ENCODE measurements at places on chromosomes 16 and 17.

- no peak for DNase-seq
These were observed 110.4 kb downstream of the MSI2 start for GRCh38 chr17:57366558-57367351.

DNA sequence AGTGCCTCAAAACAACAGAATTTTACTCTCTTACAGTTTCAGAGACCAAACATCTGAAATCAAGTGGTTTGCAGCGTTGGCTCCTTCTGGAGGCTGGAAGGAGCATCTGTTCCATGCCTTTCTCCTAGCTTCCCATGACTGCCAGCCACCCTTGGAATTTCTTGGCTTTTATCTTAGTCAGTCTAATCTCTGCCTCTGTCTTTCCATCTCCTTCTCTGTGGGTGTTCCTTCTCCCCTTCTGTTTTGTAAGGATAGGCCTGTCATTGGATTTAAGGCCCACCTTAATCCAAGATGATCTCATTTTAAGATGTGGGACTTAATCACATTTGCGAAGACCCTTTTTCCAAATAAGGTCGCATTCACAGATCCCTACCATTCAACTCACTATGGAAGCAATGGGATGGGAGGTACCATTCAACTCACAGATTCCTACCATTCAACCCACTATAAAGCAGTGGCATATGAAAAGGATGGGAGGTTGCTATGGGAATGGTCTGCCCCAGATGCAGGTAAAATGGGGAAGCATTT, 321.8 kb downstream of the WWOX start:
- DNase-seq: no peak

DNA sequence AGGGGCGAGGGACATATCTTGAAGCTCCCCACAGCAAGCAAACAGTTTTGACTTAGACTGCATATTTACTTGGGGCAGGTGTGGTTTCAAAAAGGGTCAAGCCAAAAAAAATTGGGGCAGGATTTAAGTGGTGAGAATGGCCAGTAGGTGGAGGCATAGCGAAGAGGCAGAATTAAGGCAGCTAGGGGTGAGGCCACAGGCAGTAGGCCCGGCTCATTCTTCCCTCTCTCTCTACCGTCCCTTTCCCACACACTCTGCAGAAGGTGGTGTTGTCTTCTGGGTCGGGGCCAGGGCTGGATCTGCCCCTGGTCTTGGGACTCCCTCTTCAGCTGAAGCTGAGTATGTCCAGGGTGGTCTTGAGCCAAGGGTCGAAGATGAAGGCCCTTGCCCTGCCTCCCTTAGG, 2.6 kb downstream of the SHBG start:
- DNase-seq: no peak

GRCh38 chr17:79108232-79108850, 33.7 kb downstream of the ENGASE start:
- no peak for DNase-seq

- no peak for DNase-seq
These were observed 11.7 kb upstream of the MNT start for GRCh38 chr17:2412561-2413021.

DNA sequence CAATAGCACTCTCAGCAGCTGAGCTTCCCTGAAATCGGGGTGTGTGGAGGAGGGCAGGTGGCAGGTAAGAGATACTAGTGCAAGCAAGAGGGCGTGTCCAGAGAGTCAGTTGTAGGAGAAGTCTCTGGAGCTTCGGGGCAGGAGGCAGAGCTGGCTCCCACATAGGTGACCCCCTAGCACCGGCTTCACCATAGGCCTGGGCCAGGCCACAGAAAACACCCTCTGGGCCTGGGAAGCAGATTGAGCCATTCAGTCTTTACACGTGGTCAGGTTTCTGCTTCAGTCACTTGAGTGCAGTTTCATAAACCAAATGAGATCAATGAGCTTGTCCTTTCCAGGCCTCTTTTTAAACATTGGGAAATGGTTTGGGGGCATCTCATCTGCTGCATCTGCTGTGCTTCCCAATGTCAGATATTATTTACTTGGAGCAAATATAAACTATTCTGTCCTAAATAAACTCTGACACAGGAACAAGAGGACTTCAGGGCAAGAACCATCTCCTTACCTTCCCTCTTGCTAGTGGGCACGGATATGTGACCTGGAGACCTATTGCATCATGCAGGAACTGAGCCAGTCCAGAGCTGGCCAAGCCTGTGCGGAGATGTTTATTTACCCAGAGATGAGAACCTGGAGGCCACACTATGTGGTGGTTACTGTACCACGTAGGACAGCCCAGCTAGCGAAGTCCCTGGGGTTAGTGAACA, 16.1 kb downstream of the CCR7 start:
- DNase-seq: peak; percentile 77

Measured in AG04449 (cell line).